ENCODE measurements at places on chromosomes 5 and 9.

GRCh38 chr5:41856644-41857491 is 13.4 kb downstream of the OXCT1 start:
- peak; percentile 22 for DNase-seq

GRCh38 chr5:164235300-164235891 is 730.0 kb downstream of the MAT2B start:
- DNase-seq = no peak

- no peak for DNase-seq
These were observed 80.8 kb upstream of the GRHPR start for GRCh38 chr9:37341704-37342103.

DNA sequence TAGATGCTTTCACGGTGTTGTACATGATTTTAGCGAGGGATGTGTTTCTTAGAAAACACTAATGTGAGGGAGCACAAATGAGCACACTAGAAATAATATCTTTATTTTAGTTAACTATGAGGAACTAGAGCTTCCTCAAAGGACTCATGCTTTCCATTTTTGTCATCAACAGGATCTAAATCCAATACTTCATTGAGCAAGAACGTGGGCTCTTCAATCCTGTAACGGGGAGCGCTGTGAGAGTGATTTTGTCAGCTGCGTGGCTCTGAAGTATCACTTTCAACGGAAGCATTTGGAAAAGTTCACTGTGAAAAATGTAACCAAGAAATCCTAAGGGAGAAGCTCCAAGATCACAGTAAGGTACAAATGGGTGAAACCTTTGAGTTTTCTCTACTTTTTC is 93.2 kb downstream of the LIX1 start:
- DNase-seq = no peak

GRCh38 chr9:120792898-120793765 is at the start of gene FBXW2:
Gene FBXW2, minus strand, starts transcription at chr9:120793416. Its CDS starts 5,158 bp downstream, at chr9:120788258.
- DNase-seq = peak; percentile 93

- DNase-seq = no peak
These were observed 492.7 kb downstream of the RASEF start for GRCh38 chr9:82570226-82570625.

GRCh38 chr9:136587944-136588662 is 42.3 kb upstream of the NOTCH1 start:
- DNase-seq = no peak

- peak; percentile 30 for DNase-seq
These were observed 36.0 kb upstream of the BARHL1 start for GRCh38 chr9:132546148-132547051.

- no peak for DNase-seq
These were observed 90.5 kb downstream of the KCNT1 start for GRCh38 chr9:135792268-135793128.

GRCh38 chr5:62780888-62781287 is 202.3 kb downstream of the LRRC70 start:
- DNase-seq = no peak
